ENCODE measurements at places on chromosomes 1 and 21. TPM values are rescaled to one million over a fixed set of nuclear protein-coding genes. Genes with fewer than 3 reads are reported as not detected.

Gene ATP1B1
- 173 TPM for total RNA-seq

- peak; percentile 60 for DNase-seq
Measured at GRCh38 chr1:167648978-167649744, 19.1 kb downstream of the RCSD1 start.

Gene COL16A1
- total RNA-seq: 11.8 TPM

DNA sequence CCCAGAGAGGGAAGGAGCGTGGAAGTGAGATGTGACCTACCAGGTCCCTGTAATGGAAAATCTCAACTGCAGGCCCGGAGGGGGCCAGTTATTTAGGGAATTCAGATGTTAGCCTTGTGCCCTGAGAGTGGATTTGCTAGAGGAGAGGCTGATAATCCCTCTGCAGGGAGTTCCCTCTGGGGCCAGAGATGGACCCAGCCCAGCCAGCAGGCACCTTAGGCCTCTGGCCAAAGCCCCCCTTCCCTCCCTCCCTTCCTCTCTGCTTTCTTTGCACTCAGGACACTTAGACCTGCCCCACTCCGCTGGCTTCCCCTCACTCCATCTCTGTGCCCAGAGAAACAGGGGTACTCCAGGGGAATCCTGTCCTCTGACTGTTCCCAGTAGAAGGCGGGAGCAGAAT, 1.5 kb upstream of the ATP1A2 start:
- no peak for DNase-seq

DNA sequence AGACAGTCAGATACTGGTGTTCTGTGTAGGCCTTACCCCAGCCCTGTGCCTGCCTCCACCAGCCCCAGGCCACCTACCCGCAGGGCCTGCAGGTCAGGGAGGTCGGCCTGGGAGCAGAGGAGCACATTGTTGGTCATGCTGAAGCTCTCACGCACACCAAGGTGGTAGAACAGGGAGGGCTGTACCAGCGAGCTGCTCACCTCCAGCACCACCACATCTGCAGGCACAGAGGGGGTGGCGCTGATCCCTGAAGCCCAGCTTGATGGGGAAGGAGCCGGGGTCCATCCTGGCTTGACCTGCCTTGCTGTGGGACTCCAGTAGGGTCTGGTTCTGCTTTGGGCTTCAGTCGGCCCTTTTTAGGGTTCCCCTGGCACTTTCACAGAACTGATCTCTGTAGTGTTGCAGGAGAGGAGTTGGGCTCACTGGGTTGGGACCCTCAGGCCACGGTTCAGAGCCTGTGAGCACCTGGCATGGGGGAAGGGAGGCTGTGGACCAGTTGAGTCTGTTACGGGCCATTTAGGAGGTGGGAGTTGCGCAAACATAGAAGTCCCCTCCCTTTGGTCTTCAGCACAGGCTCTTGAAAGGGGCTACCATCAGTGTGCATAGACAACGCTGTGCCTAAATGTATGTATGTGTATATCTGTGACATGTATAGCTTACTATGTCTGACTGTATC, 1.9 kb downstream of the MAP3K6 start:
- no peak for DNase-seq
